PC-3 (cell line): ENCODE measurements at places on chromosomes 12 and 14. TPM values are rescaled to one million over a fixed set of nuclear protein-coding genes. Genes with fewer than 3 reads are reported as not detected.
A peak's percentile ranks its signal among the peaks of the same experiment; 100 is the strongest.

- H3K36me3 ChIP-seq, result no peaks in the 10 kb centered on the region
- no peaks in the 10 kb centered on the region for H3K27me3 ChIP-seq
- H3K4me1 ChIP-seq, result peaks cover 23% of the 10 kb centered on the region
- no peak overlapping the region for H3K27ac ChIP-seq
Measured at GRCh38 chr14:93304771-93305170, 28.1 kb downstream of the BTBD7 start.

GRCh38 chr14:56555921-56556570 is 23.6 kb upstream of the TMEM260 start:
- no peak overlapping the region for H3K27ac ChIP-seq
- H3K27me3 ChIP-seq, result peaks cover 76% of the 10 kb centered on the region
- peak; percentile 86 for DNase-seq
- no peak overlapping the region for H3K4me3 ChIP-seq

The CKB gene
- total RNA-seq, result 299 and 324 TPM in 2 replicates

GRCh38 chr14:80714474-80714873 is 227.1 kb downstream of the CEP128 start:
- H3K27me3 ChIP-seq, result no peaks in the 10 kb centered on the region
- no peaks in the 10 kb centered on the region for H3K36me3 ChIP-seq
- no peaks in the 10 kb centered on the region for H3K4me1 ChIP-seq

DNA sequence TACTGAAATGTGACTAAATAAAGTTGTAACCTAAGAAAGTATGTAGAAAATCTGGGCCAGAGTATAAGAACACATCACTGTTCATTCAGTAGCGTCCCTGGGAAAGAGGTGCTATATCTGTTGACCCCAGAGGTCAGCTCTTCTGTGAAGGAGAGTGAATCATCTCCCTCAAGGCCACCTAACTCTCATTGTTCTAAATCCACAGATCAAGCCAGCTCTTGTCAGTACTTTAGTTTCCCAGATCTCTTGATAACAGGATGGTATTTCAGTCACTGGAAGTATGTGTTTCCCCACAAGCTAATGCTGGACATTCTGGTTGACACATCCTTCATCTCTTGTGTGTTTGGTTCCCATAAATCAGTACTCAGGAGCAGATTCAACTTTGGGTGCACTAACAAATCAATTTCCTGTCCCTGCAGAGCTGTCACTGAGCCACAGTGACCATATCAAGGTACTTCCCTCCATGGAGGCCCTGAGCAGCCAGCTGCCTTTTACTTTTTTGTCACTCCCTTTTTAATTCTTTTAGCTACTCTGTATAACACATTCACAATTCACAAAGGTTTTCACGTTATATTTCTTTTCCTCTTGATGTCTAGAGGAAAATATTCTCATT is 7.8 kb downstream of the KRT1 start:
- H3K36me3 ChIP-seq, result no peaks in the 10 kb centered on the region
- DNase-seq, result peak; percentile 10
- no peaks in the 10 kb centered on the region for H3K4me1 ChIP-seq
- no peak overlapping the region for H3K27ac ChIP-seq
- H3K4me3 ChIP-seq, result no peak overlapping the region

DNA sequence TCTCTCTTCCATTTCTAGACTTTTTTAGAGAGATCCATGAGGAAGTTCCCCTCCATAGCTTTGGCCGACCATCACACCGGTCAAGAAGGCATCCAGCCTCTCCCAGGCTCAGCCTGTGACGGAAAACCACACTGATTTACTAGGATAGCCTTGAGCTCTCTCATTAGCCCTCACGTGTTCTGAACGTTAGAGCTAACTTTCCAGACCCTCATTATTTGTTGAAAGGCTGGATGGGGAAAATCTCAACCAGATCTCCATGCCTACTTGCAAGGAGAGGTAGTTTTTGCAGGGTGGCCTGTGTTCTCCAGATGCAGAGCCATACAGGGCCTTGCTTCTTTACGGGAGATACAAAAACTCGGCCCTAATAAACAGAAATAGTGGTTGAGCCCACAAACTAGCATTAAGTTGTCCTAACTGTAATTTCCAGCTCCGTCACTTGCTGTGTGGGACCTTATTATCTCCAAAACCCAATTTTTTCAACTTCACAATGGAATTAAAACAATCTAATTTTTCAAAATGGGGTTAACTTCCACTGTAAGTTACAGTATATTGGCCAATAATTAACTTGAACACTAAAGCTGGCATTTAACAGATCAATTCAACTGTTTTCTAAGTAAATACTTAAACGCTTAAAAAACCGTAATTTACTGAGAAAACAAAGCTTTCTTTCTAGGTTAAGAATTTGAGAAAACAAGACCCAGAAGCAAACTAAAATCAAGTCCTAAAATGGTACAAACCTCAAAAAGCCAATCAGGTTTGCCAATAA is 65.3 kb downstream of the KLHL28 start:
- no peaks in the 10 kb centered on the region for H3K27me3 ChIP-seq
- H3K4me1 ChIP-seq, result peaks cover 16% of the 10 kb centered on the region
- H3K36me3 ChIP-seq, result no peaks in the 10 kb centered on the region
- H3K4me3 ChIP-seq, result peak overlapping the region; percentile 34; the same call in 1 of the 2 replicates
